ENCODE measurements at places on chromosomes 5 and 9. TPM values are rescaled to one million over a fixed set of nuclear protein-coding genes. Genes with fewer than 3 reads are reported as not detected.

Gene SERF1A
- 1.5 TPM for total RNA-seq

Gene CCDC69
- total RNA-seq = 178 TPM

Gene CDH18
- total RNA-seq = not detected

Gene ADAMTS2
- total RNA-seq = 4.3 TPM

Gene PROB1
- 56.5 TPM for total RNA-seq

Gene ZBED3
- 4.7 TPM for total RNA-seq

Gene NEURL1B
- 32.0 TPM for total RNA-seq

DNA sequence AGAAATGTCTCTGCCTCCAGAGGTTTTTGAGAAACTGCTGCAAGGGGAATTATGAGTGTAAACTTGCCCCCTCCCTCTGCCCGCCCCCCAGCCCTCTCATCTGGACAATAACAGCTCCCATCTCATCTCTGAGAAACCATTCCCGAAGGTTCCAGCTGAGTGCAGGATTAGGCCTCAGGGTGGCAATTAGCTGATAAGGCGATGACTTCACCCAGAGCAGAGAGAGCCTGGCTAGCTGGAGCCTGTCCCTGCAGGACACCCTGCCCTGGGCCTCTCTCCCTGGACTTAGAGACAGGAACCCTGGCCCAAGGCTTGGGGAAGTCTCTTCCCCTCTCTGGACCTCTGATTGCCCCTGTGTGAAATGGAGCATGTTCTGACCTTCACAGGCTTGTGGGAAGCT is 45.7 kb upstream of the HAND1 start:
- DNase-seq = peak; percentile 36

- DNase-seq = peak; percentile 81
These were observed at the start of gene SPATA6L for GRCh38 chr9:4666042-4666699. TSS of gene SPATA6L (minus strand) at chr9:4666480. CDS start at chr9:4666250, 230 bp downstream.

DNA sequence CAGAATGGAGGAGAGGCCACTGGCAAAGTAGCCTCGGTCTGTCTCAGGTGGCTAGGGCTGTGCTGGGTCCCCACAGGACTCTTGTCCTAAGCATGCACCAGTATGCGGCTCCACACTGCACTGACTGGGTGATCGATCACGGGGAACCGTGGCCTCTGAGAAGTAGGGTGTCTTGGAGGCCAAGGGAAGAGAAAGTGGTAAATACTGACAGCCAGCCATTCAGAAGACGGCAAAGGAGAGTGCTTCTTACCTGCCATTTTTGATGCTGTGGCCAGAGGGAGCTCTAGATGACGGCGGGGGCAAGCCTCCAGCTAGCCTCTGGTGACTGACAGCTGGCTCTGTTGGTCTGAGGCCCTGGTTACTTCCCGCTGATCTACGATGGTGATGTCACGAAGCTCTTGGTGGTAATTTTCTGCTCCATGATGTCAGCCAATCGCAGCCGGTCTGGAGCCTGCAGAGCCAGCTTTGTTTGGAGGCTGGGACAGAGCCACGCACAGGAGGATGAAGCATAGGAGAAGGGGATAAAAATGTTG is 40.4 kb upstream of the GADD45G start:
- no peak for DNase-seq

DNA sequence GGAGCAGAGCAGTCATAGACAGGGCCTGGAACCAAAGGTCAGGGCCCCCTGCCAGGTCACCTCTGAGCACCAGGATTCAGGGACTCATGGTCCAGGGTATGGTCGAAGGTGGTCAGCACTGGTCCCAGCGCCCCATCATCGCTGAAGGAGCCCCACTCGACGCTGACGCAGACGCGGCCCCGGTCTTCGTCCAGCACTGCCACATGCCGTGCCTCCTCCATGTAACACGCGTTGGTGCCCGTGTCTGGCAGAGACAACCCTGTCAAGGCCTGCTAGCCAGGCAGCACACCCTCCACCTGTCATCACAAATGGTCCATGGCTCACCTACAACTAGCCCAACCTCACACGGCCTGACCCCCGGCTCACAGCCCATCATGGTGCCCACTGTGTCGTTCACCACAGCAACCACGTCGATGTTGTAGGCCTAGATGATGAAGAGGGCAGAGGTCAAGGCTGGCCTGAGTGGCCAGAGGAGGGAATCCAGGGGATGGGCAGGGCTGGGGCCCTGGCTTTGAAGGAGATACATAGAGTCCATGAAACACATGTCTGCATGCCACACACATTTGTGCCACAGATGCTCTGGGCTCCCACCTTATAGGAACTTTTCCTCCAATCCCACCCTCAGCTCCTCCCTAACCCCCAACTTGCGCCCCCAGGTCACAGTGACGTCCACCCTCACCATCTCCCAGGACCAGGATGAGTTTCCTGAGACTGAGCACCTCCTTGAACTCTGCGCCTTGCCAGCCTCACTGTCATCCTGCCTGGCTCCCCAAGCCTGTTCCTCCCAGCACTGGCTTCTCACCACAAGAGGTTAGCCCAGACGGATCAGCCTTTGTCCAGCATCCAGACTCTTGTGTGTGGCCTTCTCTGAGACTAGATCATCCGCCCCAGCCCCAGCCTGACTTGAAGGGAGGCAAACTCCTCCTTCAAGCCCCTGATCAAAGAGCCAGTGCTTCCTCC is 9.5 kb downstream of the HK3 start:
- no peak for DNase-seq

DNA sequence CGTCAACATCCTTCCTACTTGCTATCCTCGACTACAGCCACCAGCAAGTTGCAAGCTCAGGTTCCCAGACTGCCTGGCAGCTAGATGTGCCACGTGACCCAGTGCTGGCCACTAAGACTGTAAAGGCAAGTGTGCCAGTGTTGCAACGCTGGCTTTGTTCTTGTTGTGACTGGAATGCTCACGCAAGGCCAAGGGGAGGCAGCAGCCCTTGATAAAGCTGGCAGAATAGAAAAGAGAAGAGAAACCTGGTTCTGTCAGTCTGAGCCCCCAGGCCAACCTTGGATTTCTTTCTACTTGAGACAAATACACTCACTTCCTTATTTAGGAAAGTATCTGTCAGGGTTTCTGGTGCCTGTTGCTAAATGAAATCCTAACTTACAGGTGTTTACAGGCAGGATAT is 113.0 kb downstream of the KLHL3 start:
- DNase-seq = peak; percentile 88

DNA sequence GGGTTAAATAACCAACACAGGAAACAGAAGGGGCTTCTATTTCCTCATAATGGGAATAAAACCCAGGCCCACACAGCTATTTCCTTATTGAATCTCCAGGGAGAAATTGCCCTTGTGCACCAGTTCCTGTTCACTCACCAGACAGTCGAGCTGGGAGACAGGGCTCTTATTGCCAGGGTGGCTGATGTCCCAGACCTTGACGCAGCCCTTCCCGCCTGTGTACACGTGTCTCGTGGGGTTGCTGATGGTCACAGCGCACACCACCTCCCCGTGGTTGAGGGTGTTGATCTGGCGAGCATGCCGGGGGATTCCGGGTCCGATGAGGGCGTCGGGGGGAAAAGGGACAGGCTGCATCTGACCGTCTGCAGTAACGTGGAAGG is 96.5 kb downstream of the TLE1 start:
- DNase-seq = peak; percentile 52

GRCh38 chr5:64569858-64570257 is 64.0 kb downstream of the RGS7BP start:
- no peak for DNase-seq

DNA sequence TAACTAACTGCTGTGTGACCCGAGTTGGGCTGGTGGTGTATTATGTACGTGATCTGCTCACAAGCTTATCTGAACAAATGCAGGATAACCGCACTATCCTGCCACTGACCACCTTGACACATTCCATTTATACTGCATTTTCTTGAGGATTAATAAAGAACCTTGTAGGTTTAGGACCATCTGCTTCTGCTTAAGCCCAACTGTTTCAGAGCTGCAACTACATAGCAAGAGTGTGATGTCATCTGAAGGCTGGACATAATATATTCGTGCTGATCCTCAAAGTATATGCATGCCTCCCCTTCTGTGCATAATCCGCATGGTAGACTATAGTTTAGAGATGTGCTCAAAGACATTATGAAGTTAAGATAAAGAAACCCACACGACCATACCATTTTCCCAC is 435.9 kb downstream of the BNC2 start:
- no peak for DNase-seq
